ENCODE measurements at places on chromosomes 5 and 9.

GRCh38 chr9:6079386-6079785 is 64.0 kb upstream of the RANBP6 start:
- no peak for DNase-seq

DNA sequence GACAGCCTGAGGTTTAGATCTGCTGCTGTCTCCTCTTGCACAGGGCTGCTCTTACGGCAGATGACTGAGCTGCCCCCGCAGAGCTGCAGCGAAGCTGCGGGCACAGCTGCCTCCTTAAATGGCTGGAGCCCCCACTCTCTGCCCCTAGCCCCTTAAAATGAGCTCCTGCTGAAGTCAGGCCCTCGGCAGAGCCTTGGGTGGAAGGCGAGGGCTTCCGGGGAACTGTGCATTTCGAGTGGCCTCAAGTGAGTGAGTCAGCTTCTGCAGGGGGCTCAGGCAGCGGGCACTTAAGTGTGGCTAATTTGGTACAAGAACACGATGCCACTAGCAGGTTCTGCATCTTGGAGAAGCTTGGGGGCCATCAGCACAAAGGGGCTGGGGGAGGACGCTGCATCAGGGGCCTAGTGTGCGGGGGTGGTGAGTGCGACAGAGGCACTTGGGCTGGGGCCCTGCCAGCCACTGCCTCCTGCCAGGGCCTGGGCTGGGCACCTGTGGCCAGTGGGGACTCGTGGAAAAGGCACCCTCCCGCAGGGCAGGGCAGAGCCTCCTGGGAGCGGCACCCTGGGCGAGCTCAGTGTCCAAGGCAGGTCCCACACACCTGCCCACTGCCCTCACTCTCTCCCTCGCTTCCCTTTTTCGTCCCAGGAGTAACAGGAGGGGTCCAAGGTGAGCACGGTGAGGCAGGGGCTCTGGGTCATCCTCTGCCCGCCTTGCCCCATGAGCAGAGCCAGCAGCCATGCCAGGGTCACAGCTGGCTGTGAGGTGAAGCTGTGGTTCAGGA is 28.8 kb upstream of the RNU6ATAC start:
- DNase-seq, result no peak

- no peak for DNase-seq
Observed at GRCh38 chr9:83247732-83248131, 184.8 kb upstream of the RASEF start.

DNA sequence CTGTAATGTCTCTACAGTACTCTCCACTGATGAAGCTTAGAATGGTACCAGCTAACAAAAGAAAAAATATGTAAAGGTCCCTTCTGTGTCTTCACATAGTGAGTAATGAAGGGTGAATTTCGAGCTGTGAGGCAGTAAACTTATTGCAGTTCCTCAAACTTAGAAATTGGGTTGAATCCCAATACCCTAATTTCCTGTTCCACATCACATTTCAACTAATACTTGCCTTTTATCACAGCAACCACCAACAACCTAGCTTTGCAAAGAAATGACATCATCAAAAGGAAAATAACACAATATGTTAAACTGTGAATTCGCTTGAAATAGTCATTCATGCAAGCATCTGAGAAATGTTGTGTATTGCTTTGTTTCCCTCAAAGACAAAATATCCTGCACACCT is 9.4 kb upstream of the TNFAIP8 start:
- DNase-seq, result no peak

GRCh38 chr9:74951725-74952151 is 974 bp downstream of the C9orf40 start:
- no peak for DNase-seq

GRCh38 chr9:129752900-129753729 is at the start of gene PTGES:
PTGES (minus strand) TSS chr9:129753042; CDS start chr9:129753012, 30 bp downstream.
- DNase-seq, result no peak

- DNase-seq, result no peak
Observed at GRCh38 chr5:136425921-136426320, 60.6 kb upstream of the TRPC7 start.

- no peak for DNase-seq
Observed at GRCh38 chr9:104319685-104320084, 184.4 kb upstream of the OR13F1 start.

- no peak for DNase-seq
Observed at GRCh38 chr5:171422495-171422894, 3.0 kb downstream of the FGF18 start.

DNA sequence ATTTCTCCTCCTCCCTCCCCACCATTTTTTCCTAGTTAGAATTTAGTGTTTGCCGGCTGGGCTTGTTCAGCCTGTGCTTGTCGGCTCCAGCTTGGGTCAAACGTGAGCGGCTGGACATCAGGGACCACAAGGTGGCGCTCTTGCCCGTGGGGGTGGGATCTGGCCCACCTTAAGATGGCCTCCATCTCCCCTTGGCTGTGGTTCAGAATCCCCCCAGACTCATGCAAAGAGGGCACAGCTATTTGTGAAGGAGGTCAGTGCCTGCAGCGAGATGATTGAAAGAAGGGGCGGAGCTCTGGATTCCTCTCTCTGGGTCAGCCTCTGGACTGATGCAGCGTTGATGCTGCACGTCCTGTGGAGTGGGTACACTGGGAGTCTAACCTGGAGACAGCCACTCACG is 283.3 kb upstream of the TUT7 start:
- DNase-seq, result no peak

DNA sequence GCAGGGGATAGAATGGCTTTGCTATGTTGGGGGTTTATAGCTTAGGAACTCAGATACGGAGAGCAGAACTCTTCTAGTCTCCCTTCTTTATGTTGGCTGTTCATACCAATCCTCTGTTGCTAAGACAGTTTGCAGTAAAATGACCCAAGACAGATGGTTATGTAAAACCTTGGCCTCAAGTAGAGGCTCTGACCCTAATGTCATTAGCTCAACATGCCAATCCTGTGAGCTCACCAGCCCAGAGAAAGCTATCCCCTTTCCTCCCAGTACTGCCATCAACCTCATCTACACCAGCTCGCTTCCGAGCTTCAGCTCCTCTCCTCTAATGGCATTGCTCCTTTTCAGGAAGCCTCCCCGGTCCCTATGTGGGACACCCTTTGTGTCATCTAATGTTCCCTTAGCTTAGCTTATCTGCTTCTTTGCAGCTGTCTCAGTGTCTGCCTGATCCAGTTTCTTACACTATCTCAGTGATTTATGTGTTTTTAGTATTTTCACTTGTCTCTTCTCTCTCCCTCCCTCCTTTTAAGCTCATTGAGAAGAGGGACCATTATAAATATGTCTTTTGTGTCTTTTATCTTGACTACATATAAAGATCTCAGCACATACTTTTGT is 281.3 kb upstream of the CLINT1 start:
- DNase-seq, result no peak

- no peak for DNase-seq
Observed at GRCh38 chr9:7095058-7095457, 337.3 kb downstream of the KDM4C start.

- no peak for DNase-seq
Observed at GRCh38 chr5:16082053-16082452, 97.5 kb downstream of the MARCHF11 start.

DNA sequence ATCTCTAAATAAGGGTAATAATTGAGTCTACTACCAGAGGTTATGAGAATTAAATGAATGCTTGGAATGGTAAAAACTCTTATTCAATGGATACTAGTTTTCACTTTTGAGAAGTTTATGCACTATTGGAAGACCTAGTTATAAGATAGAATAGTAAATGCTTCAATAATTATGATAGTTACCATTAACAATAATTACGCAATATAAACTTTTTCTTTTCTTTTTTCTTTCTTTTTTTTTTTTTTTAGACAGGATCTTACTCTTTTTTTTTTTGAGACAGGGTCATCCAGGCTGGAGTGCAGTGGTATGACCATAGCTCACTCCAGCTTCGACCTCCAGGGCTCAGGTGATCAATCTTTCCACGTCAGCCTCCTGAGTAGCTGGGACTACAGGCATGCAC is 6.7 kb downstream of the ALDOB start:
- DNase-seq, result no peak

DNA sequence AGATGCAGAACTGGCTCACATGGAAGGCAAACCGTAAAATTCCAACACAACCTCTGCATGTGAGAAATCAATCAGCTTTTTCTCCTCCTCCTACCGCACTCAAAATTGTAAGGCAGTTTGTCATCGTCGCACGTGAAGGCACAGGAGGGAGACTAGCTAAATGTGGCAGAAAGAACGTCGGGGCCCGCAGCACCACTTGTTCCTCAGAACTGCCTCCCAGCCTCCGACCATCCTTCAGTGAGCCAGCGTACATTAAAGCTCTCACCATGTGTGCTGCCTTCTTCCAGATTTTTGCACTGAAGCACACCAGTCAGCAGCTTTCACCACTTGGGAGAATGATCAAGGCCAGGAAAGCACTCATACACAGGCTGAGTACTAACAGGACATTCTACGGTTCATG is 105.9 kb downstream of the RFX3 start:
- DNase-seq, result no peak

- no peak for DNase-seq
Observed at GRCh38 chr5:176797456-176798050, 12.8 kb upstream of the UNC5A start.

GRCh38 chr5:18745042-18745987 is 1111.1 kb downstream of the TAF11L14 start:
- DNase-seq, result no peak

DNA sequence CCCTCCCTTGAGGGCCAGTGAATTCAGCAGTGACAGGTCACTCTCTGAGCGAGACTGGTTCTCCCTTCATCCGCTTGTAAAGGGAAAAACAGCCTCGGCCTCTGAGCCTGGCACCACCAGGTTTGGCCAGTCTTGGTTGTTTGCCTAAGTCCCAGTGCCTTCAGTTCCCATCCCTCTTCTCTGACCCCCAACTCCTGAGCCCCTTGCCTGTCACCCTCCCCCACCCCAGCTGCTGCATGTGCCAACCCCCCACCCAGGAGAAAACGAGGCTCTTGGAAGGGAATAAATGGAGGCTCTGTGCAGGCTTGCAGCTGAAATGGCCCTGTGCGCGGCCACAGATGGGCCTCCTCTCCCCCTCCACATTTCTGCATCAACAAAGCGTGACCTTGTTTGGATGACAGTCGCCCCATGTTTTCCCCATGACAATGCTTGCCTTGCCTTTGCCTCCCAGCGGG is 3.1 kb downstream of the URM1 start:
- DNase-seq, result no peak

- DNase-seq, result no peak
Observed at GRCh38 chr9:124514874-124515273, 7.7 kb upstream of the NR5A1 start.

DNA sequence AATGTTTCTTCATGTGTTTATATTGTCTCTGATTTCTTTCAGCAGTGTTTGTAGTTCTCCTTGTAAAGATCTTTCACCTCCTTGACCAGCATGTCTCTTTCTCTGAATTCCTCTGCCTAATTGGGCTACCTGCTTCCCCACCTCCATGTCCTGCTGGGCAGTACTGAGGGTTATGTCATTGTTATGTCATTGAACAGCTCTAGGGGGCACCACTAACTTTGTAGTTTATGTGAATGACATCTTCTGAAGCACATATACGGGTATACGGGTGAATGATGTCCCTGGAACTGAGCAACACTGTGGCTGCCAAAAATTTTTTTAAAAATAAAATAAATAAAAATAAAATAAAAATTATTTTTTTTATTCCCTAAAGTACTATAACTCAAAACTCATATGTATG is 16.9 kb upstream of the SNCAIP start:
- DNase-seq, result no peak

- DNase-seq, result no peak
Observed at GRCh38 chr5:168171901-168172759, 119.3 kb upstream of the WWC1 start.

DNA sequence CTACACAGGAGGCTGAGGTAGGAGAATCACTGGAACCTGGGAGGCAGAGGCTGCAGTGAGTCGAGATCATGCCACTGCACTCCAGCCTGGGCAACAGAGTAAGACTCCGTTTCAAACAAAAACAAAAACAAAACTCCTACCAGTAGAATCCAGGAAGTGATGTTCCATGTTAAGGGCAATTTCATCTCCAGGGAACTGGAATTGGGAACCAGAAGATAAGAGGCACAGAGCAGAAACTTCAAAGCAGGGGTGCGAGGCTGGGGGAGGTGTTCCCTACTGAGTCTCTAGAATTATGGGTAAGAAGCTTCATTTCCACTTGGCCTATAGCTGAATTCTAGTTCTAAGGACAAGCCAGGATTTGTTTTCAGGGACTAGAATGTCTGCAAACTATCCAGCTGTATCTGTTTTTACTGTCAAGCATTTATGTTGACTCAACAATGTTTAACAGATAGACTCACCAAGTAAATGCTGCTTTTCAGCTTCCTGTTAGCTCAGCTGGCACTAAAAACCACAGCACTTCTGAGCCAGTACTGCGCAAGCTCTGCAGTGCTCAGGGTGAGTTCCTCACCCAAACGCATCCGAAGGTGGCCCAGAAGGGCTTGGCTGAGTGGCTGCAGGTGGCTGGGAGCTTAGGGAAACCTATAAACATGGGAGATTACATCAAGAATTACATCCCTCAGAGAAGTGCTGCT is 320.1 kb downstream of the MTRR start:
- no peak for DNase-seq

- DNase-seq, result no peak
Observed at GRCh38 chr9:91391818-91392217, 30.1 kb upstream of the AUH start.

- DNase-seq, result no peak
Observed at GRCh38 chr9:86347991-86348390, 6.2 kb downstream of the TUT7 start.

DNA sequence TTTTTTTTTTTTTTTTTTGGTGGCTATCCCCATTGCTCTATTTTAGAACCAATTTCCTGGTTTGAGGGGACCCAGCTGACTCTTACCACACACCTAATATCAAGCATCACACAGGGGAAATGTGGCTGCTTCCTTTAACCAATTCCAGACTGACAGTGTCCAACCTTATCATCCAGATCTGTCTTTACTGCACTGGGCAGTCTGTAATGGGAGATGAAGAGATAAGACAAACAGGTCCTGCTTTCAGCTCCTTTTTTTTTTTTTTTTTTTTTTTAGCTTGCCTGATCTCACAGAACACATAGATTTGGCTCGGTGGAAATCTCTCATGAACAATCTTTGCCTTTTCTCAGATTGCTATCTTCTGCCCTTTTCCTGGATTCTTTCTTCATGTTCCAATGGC is 198.8 kb upstream of the TYRP1 start:
- DNase-seq, result no peak

DNA sequence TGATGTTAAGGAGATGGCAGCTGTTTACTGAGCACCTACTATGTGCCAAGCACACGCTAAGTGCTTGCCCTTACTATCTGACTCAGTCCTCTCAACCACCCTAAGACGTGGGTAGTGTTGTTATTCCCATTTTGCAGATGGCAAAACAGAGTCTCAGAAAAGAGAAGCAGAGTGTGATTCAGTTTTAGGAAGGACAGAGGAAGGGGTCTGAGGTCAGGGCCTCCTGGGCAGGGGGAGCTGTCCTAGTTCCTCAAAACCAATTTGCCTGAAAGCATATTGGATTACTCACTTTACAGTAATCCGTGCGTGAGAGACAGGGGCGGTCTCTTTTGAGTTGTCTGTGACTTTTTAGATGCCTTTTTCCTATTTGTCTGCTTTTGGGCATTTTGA is 23.2 kb downstream of the DNM1 start:
- no peak for DNase-seq

- DNase-seq, result no peak
Observed at GRCh38 chr9:124688238-124688904, 82.7 kb downstream of the NR6A1 start.

- DNase-seq, result no peak
Observed at GRCh38 chr5:112931473-112931872, 9.4 kb upstream of the REEP5 start.

- no peak for DNase-seq
Observed at GRCh38 chr5:27217977-27218376, 179.6 kb upstream of the CDH9 start.

Measured in stimulated activated CD8-positive, alpha-beta memory T cell treated with anti-CD3 and anti-CD28 coated beads, Interleukin-2, amount 100 ng/mL, for 1 hour (primary cell).